ENCODE measurements at places on chromosomes 6 and 20.

DNA sequence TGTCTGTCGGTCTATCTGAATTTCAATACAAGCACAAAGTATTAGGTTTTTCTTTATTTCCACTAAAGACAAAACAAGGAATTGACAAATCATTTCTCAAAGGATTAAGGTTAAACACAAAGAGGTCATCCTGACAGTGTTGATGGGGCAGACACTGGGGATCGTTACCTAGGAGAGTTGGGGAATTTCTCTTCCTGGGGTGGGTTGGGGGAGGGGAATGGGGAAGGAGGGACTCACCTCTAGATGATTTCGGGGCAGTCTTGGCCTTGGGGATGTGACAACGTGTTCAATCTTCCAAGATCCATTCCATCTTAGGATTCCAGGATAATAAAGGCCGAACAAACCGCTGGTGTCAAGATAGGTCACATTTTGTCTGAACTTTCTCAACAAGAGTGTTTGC is 35.4 kb upstream of the FOXA2 start:
- DNase-seq: no peak

DNA sequence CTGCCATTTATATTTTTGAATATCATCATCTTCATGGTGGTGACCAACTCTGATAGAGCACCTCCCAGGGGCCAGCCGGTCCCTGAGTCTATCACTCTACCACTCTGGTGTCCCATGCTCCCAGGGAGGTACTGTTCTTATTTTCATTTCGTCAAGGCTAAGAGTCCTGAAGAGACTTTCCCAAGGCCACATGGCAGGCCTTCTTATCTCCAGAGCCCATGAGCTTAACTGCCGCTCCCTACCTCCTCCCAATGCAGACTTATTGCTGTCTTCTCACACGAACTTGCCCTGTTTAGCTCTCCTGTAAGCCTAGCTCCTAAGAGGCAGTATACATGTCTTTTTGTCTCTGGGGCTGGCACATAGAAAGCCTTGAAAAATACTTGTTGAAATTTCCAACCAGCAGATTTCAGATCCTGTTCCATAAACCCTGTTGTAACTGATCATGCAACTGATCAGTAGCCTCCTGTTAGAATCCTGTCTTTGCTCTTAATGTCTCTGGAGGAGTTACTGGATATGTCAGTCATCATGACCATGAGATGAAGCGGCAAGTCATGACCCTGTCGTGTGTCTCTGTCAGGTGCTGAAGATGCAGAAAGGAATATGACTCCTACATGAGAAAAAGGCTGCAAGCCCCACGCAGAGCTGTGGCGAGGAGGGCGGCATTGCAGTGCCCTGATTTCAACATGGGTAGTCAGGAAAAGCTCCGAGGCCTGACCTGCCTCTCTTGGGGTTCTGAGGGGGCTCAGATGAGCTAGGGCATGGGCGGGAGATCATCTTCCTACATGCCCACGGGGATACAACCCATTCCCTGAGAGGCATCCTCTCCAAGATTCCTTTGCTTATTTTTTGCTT is 60.0 kb downstream of the TTI1 start:
- no peak for DNase-seq

GRCh38 chr6:6652932-6653331 is 64.4 kb downstream of the LY86 start:
- no peak for DNase-seq

GRCh38 chr6:20061952-20062351 is 150.3 kb downstream of the MBOAT1 start:
- DNase-seq: no peak

GRCh38 chr6:112983713-112984261 is 636.7 kb downstream of the RFPL4B start:
- DNase-seq: no peak

GRCh38 chr20:49775229-49775693 is 37.4 kb upstream of the SLC9A8 start:
- peak; percentile 72 for DNase-seq

DNA sequence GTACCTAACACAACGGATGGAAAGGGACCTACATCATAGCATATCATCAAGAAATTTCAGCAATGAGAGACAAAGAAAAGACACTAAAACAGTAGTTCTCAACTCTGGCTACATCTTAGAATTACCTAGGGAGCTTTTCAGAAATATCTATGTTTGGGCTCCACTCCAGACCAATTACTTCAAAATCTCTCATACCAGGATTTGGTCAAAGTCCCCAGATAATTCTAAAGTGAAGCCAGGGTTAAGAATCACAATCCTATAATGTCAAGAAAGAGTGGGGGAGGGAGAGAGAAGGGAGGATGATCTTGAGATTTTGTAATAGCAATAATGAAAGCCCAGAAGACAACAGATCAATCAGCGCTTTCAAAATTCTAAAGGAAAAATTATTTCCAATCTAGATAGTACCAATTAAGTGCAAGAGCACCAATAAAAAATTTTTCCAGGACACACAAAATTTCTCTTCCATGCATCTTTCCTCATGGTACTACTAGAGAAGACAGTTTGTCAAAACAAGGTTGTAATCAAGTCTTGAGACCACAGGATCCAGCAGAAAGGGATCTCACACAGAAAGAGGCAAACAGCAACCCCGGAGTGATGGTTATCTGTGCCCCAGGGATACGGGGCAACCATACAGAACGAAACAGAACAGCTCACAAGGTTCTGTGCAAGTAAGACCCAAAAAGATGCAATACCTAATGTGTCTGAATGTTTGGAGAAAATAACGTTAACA is 152.9 kb upstream of the DST start:
- DNase-seq: no peak

GRCh38 chr20:38714308-38714707 is 10.0 kb upstream of the SLC32A1 start:
- DNase-seq: no peak

DNA sequence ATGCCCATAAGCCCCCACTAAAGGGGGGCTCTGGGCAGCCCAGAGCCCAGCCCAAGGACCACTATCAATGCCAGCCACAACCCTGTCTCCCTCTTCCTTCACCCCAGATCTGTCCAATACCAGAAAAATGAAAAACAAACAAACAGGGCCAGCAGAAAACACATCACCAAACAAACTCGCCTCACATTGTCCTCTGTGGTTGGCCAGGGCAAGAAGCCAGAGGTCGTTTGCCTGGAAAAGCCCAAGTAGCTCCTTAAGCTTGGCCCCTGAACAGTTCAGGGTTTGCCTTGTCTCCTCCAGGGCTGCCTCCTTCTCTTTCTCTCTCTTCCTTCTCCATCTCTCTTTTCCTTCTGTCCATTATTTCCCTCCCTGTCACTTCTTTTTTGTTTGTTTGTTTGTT is 10.1 kb upstream of the SCUBE3 start:
- DNase-seq: no peak

DNA sequence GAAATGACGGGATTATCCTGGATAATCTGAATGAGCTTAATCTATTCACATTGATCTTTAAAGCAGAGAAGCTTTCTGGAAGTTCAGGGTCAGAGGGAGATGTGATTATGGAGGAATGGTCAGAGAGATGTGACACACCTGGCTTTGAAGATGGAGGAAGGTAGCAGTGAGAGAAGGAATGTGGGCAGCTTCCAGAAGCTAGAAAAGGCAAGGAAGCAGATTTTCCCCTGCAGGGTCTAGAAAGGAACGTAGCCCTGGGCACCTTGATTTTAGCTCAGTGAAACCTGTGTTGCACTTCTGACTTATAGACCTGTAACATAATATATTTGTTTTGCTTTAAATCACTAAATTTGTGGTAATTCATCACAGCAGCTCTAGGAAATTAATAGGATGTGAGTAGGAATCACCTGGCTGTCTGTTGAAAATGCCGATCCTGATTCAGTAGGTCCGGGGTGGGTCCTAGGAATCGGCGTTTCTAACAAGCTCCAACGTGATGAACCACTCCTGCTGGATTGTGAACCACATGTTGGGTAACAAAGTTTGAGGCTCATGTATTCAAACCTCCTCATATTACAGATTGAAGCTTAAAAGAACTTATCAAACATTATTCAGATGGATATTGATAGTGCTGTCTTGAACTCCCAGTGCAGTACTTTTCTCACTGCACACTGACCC is 157.0 kb downstream of the GJA1 start:
- DNase-seq: no peak

DNA sequence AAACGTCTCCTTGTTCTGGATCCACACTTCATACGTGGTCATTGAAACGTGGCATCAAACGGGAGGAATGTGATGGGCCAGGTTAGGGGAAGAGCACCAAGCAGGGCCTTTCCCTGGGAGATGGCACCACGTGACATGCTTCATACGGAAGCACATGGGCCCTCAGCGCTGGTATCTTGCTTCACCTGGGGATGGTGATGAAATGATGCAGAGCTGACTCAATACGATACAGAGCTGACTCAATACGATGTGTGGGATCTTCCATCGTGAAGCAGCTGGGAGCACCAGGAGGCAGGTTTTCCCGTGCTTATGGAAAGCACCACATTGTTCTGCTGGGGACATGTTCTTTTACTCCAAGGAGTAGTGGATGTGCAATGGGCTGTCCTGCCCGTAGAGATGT is 22.5 kb upstream of the TAGAP start:
- DNase-seq: no peak

GRCh38 chr20:4046311-4046924 is 31.1 kb upstream of the RNF24 start:
- peak; percentile 21 for DNase-seq

GRCh38 chr6:75991941-75992340 is 80.5 kb downstream of the IMPG1 start:
- no peak for DNase-seq

- DNase-seq: no peak
Measured at GRCh38 chr6:434051-434705, 42.6 kb downstream of the IRF4 start.
